ENCODE measurements at places on chromosomes 6 and 20.

- no peak for DNase-seq
Observed at GRCh38 chr6:53259860-53260580, 88.7 kb downstream of the ELOVL5 start.

DNA sequence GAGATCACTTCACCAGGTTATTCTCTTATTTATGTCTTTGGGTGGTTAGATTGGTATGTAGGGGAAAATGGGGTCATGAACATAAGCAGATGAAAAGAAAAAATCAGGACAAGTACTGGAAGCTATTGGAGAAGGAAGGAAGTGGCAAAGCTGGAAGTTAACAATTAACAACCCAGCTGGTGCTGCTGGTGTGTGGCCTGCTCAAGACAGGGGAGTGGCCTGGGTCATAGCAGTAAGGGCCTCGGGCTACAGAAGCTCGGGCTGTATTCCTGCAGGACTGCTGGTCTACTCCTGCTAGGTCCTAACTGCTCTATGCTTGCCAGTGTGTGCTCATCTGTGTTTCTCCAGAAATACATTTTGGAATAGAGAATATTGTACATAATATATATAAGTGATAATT, 19.6 kb downstream of the MYLIP start:
- no peak for DNase-seq

- no peak for DNase-seq
Observed at GRCh38 chr6:10389739-10390494, 25.0 kb downstream of the TFAP2A start.

DNA sequence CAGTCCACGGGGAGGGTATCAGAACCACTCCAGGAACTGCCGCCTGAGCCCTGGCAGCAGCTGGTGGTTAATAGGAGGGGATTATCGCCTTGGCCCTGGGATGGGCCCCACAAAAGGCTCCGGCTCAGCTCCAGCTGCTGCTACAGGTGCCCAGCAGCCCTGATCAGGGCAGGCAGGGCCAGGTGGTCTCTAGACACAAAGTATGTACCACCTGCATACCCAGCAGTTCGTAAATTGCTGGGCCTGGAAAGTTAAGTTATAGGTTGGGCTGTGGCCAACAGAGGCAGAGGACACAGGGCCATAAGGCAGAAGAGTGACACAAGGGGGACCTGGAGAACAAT, 35.1 kb downstream of the RRBP1 start:
- DNase-seq = no peak

GRCh38 chr6:147935656-147936055, 407.0 kb upstream of the SASH1 start:
- DNase-seq = no peak

- DNase-seq = no peak
Observed at GRCh38 chr6:169044381-169045230, 209.0 kb downstream of the THBS2 start.

DNA sequence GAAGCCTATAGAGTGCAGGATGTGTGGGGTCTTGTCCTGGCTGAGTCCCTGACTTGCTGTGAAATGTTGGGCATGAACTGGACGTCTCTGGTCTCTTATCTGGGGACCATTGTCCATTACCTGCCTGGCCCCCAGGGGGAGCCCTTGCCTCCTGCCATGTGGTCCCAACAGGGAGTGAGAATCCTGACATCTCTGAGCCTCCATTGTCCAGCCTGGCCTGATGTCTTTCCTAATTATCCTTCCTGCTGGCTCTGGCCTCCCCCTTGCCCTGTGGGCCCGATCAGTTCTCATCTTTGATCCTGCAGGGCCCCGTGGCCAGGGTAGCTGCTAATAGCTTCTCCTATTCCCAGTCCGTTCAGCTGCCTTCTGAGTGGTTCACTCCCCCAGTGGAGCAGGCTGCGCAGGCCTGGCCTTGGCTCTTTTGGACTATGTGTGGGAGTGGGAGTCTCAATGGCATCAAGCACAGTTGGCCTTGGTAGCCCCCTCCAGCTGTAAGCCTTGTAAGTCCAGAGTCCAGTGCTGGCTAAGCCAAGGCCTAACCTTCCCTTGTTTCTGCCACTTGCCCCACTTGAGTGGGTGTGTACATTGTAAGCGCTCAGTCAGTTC, 77.9 kb upstream of the RALY start:
- DNase-seq = no peak

DNA sequence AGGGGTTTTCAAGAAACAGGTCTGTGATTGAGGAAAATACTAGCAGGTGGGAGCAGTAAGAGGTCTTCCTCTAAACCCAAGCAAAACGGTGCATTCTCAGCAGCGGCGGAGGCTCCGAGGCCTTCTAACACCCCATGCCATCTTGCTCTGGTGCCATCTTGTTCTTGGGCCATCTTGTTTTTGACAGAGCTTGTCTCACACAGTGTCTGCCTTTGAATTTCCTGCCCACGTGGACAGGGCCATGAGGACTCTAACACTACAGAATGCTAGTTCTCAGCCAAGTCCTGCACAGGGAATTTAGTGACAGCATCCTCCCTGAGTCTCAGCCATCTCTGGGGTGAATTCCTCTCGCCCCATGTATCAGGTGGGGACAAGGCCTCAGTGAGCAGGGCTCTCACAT, 76.4 kb downstream of the PSMG4 start:
- no peak for DNase-seq

DNA sequence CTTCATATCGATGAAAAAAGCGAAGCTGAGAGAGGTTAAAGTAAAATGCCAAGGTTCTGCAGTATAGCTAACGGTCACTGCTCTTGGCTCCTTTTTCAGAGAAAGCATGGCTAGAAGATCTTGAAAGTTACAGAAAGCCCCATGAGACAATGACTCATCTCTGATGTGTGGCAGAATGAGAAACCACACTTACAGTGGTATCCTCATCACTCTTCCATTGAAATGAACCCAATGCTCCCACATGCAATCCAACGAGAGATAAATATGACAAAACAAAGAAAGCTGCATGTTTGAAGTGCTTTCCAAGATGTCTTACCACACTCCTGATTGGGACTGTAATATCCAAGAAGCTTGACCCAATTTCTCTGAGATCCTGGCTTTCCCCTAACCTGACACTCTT, 694.9 kb downstream of the PRKN start:
- no peak for DNase-seq

DNA sequence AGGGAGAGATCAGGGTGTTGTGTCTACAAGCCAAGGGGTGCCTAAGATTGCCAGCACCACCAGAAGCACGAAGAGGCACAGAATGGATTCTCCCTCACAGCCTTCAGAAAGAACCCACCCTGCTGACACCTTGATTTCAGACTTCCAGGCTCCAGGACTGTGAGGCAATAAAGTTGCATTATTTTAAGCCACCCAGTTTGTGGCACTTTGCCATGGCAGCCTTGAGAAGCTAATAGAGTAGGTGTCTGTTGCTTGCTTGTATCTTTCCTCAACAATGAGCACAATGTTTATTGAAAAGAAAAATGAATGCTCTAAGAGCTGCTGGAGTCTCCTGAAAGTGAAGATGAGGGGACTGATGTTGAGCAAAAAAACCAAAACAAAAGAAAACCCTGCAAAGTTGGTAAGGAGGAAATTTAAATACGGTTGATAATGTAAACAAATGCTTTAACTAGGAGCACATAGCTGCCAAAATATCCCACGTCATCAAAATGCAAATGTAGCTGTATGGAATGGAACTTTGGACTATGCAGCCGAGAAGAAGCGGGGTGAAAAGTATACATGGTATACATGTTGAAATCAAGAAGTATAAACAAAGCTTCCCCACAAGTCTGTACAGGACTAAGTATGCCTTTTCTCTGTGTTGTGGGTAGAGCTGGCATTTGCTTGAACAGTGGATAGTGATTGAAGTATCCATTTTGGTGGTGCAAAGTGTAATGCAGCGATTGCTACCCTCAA, 8.0 kb downstream of the IL20RA start:
- DNase-seq = no peak

DNA sequence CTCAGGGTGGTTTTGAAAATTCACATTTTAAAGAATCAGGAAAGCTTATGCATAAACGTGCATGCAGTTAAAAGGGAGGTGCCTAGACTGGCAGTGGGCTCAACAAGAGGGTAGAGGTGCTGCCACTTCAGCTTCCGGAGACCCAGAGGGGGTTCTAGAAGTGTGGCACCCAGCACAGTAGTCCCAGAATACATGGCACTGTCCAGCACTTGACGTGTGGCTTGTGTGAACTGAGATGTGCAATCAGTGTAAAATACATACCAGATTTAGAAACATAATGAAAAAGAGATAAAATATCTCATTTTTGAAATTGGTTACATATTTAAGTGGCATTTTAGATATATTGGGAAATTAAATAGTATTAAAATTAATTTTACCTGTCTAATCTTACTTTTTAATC, 89.3 kb downstream of the RIN2 start:
- DNase-seq = no peak

GRCh38 chr6:43105538-43106222, 29.6 kb downstream of the PTK7 start:
- no peak for DNase-seq

DNA sequence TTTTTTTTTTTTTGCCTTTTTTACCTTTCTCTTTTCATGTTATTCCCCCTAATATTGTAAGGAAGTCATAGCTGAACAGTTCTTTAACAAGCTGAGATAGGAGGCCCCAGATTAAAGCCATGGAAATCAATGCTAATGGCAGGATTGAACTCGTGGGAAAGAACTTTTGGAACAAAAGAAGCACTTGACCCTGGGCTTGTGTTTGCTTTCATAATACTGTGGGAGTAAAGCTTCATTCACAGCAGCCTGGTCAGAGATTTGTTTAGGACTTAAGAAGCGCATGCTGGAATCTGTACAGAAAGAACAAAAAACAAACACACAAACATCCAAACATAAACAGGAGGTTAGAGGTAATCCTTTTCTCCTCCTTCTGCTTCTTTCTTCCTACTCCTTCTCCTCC, 5.1 kb downstream of the HEY2 start:
- DNase-seq = no peak

DNA sequence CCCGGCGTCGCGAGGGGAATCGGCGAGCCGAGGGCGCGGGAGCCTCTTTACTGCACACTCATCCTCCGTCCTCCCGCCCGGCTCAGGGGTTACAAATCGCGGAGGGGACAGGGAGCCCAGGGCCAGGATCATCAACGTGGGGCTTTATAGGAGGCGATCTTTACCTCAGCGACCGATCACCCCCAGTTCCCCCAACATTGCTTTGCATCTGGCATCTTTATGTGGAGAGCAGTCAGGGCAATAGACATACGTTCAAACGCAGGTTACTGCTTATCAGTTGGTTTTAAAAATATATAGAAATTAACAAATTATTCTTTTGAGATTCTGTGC, 634 bp downstream of the HSF2 start:
- DNase-seq = no peak
